Tongue (tissue), 3 donors: ENCODE measurements at places on chromosomes 11 and 22.
A peak's percentile ranks its signal among the peaks of the same experiment; 100 is the strongest.

DNA sequence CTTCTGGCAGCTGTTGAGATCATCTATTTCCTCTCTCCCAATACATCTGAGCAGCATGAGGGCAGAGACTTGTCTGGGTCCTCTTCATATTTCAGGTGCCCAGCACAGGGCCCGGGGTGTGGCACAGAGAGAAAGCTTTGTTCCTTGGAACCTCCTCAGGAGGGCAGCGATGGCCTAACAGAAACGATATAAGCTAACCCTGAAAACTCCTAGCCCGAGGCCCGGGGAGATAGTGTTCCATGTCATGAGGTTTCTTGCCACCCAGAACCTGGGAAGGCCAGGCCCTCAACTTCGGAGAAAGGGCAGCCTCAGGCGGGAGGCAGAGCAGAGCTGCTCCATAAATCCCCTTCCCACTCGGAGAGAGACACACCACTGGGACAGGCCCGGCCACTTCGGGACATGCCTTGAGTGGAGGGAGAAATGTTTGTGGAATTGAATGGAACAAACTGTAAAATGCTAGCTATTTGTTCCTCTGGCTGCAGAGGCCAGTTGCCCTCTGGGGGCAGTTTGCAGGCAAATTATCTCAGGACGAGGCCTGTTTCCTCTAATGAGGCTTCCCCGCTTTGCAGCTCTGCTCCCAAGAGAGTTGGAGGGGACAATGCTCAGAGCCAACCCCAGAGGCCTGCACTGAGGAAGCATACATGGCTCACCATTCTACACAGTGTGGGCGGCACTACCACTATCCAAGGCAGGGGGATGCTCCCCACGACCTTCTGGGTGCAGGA, 11.6 kb downstream of the ARRB1 start:
- no peak for DNase-seq

DNA sequence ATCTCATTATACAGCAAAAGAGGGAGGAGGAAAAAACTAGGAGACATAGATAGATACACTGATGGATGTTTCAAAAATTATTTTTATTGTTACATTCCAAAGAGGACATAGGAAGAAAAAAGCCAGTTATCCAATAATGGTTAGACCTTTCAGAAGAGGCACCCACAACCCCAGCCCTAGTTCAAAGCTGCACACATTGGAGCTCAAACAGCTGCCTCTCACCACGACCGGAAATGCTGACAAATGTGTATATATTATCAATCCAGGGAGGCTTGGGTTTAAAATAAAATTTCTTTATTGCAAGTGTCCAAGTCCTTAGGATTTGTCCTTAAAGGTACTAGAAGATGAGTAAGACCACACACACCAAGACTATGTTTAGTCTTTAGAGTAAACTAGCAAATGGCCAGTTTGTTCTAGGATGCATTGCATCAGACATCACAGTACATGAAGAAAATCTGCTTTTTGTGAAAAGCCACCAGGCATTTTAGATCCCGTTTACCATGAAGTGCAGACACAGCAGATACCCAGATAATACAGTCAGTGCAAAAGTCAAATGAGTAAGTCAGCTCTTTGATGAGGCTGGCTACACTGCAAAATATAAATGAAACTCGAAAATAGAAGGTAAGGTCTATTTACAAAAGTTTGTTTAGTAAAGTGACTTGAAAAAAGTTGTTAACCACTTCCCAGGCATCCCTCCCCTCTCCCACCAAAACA, 4.6 kb upstream of the ASCL3 start:
- no peak for DNase-seq

DNA sequence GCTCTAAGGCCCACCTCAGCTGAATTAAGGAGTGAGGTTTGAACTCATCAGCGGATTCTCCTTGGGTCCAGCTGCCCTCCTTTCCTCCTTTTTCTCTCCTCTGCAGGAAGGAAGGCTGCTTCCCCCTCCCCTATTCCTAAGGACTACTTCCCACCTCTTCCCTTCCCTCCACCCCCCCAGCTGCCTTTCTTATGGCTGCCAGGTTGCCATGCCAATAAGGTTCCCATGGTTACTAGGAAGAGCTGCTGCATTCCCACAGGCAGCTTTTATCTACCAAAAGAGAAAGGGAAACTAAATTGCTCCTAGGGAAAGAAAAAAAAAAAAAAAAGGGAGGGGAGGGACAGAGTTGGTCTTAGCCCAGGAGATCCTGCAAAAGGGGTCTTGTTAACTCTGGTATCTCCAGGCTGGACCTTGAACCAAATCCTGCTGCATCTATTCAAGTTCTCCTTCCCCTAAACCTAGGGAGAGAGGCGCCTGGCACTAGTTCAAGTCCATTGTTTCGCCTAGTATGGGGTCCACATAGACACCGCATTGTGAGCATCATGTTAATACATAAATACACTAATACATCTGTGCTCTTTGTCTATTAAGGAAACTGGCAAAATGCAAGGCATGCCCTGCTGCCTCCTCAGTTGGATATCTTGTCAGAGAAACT, 21.2 kb upstream of the FEZ1 start:
- peak; percentile 74 for DNase-seq

GRCh38 chr22:50129121-50129736, 39.4 kb downstream of the MOV10L1 start:
- no peak for DNase-seq

GRCh38 chr22:35824256-35824655, 106.6 kb downstream of the APOL5 start:
- no peak for DNase-seq

DNA sequence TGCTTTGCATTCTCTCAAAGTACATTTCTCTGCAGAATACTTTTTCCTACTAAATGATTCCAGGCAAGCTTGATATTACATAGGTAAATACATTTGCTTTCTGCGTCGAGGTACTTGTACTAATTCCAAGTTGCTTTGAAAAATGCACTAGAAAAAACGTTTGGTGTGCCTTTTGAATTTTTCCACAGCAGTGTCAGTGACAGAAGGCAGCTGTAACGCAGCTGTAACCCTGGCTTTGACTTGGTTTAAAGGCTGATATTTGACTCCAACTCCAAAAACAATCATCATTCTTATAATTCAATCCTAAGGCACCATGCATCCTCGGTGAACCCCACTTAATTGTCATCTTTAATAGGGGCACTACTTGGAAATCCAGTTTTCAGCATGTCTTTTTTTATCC, 125.0 kb downstream of the MAML2 start:
- peak; percentile 62 for DNase-seq

DNA sequence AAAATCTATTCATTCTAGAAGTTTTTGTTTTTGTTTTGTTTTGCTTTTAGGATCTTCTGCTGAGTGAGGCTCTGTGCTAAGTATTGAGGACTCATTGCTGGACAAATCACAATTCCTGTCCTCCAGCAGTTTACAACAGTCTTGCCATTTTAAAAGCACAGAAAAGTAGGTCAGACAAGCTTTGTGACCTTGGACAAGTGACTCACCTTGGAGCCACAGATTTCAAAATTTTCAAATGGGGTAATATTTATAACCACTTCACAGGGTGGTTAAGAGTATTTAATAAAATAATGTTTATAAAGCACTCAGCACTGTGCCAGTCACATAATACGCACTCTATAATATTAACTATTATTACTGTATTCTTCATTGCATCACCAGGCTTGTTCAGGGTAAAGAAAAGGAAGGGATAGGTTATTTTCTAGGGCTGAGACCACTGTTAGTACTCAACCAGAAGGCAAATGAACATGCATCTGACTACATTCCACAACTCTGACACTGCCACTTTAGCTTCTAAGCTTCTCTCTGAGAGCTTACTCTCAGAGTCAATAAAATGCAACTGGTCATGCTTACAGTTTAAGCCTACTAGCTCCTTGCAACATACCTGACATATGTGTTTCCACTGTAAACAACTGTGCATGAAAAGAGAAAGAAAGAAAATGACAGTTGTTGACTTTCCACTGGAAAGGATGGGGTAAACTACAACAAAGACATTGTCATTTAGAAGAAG, 63.2 kb upstream of the FIBIN start:
- DNase-seq, result no peak

DNA sequence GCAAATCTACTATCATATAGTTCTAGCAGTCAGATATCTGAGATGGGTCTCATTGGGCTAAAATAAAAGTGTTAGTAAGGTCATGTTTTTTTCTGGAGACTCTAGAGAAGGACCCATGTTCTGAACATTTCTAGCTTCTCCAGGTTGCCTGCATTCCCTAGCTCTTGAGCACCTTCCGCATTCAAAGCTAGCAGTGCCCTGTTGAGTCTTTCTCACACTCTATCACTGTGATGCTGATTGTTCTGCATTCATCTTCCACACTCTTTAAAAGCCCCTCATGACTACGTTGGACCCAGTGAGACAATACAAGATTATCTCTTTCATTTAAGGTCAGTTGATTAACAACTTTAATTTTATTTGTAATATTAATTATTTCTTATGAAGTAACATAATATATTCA, 433.3 kb upstream of the CHORDC1 start:
- DNase-seq, result no peak

- no peak for DNase-seq
Observed at GRCh38 chr11:2929531-2929949, 320 bp upstream of the PHLDA2 start.

DNA sequence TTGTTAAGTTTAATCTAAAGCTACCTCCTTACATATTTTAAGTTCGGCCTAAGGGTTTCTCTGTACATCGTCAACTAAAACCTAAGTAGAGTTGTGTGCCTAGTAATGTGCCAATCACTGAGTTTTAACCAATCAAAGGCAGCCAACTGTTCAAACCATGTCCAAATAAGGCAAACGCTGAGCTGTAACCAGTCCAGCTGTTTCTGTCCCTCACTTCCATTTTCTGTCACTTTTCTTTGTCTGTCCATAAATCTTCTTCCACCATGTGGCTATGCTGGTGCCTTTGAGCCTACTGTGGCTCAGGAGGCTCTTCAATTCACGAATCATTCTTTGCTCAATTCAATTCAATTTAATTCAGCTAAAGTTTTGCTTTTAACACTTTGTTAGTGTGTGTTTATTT, 13.9 kb upstream of the ATXN10 start:
- no peak for DNase-seq

DNA sequence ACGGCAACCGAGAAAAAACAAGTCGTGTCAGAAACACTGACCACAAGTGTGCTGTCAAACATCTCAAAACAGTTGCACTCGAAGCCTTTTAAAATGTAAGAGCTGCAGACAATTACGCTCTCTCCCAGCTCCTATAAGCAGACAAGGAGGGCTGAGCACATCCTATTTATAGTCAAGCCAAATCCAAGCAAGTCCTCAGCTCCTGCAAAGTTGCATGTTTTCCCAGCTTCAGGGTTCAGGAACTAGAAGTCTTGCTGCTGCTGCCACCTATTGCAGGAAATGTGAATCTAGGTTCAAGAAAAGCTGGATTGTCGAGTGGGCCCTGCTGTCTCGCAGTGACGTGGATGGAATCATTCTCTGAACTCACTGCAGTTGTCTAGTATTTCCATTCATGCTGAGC, 15.5 kb downstream of the EFCAB6 start:
- DNase-seq, result peak; percentile 79

DNA sequence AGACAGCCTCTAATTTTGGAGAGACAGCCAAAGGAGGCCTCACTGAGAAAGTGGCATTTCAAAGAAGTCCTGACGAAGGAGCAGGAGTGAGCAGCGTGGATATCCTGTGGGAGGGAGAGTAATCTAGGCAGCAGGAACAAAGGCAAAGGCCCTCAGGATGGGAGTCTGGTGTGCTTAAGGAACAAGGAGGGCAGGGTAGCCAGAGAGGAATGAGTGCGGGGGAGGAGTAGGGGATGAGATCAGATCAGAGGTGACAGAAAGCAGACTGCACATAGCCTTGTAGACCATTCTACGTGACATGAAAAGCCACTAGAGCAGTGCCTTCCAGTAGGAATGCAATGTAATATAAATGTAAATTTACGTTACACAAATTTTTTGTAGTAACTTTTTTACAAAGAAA, 5.6 kb downstream of the SLC36A4 start:
- DNase-seq, result no peak

GRCh38 chr22:30176431-30176830, 70.1 kb downstream of the LIF start:
- DNase-seq, result no peak

GRCh38 chr22:44075670-44076069, 51.6 kb downstream of the PARVB start:
- peak; percentile 84 for DNase-seq

DNA sequence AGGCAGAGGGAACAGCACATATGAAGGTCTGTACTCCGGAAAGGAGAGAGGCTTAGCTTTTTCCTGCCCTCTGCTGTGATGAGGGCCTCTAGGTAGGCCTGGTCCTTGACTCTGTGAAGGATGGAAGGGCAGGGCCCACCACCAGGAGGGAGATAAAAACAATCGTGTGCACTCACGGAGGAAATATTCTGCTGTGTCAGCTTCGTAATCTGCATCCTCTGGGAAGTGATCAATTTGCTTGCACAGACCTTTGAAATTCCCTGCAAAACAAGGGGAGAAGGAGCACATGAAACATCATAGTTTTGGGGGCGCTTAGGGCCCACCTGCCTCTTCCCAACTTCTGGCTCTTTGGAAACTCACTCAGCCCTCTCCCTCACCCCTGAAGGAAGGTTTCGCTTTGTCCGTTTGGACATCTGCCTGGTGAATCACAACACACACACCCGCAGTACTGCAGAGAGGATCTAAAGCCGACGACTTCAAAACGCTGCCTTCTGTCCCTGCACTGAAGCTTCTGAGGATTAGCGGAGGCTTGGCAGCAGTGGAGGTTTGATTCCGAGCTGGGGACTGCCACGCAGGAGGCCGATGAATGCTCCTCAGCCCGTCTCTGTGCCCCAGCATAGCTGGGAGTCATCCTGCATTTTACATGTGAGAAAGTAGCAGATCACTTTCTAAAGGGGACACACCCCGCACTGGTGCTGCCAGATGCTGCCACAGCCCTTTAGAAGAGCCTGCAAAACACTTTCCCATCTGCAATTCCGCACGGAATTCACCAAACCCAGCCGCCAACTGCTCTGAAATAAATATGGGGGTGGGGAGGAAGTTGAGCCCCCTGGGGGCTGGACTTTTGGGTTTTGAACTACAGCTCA, 58.6 kb upstream of the EIF3D start:
- DNase-seq, result peak; percentile 56

GRCh38 chr11:32567154-32567553, 16.5 kb upstream of the EIF3M start:
- DNase-seq, result no peak

GRCh38 chr22:38282397-38282796, 9.6 kb upstream of the TMEM184B start:
- no peak for DNase-seq

- DNase-seq, result no peak
Observed at GRCh38 chr11:130571519-130571918, 123.1 kb downstream of the ADAMTS15 start.

DNA sequence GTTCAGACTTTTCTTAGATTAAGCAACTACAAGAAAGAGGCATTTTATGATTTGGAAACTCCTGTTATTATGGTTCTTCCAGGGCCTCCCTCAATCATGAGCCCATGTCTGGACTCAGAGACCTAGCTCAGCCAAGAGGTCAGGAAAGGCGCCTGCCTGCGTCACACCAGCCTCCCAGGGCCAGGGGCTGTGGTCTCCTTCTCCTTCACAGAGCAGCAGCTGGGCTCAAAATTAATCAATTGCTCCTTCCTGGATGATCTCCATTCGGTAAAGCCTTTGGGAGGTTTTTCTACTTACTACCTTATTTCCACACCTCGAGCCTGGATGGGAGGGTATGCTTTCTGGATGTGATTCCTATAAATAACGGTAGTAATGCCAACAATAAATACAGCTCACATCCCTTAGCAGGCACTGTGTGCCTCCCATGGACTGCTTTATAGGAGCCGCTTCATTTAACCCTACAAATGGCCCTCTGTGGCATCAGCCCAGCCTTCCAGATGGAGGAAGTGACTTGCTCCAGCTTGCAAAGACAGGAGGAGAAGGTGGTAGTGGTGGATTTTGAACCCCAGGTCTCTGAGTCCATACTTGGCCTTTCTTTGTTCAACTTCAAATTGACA, 1445.6 kb downstream of the TBC1D22A start:
- DNase-seq, result no peak

- no peak for DNase-seq
Observed at GRCh38 chr22:34861787-34862186, 204.2 kb upstream of the ISX start.
